ENCODE measurements at places on chromosomes 3 and 15.

- DNase-seq, result no peak
These were observed 789.8 kb downstream of the NAALADL2 start for GRCh38 chr3:175648899-175649298.

DNA sequence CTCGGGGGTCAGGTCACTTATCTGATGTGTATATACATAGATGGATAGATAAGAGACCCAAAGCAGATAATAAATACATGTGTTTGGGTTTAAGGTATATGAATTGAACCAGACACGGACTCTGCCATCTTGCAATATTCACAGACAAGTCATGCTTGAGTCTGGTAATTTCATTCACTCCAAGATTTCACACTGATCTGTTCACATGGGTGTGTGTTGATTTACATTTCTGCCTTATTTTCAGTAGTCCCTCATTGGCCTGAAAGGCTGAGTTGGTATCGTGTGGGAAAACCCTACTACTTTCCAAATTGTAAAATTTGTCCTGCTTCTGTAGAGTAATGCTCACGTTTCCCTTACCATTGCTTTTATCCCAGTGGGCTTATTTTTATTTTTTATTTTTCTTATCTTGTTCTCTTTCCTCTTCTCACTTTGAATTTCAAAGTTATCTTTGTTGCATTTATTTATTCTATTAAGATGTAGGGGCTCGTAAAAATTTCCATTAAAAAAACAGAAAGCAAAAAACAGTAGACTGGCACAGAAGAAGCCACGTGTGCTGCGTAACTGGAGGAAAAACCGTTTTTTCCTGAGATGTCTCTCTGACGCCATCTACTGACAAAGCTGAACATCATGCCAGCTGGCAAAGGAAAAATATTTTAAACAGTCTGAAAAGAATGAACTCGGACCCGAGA, 10.8 kb upstream of the MFSD1 start:
- DNase-seq, result peak; percentile 60

GRCh38 chr15:58593870-58594269, 155.6 kb downstream of the ADAM10 start:
- no peak for DNase-seq

DNA sequence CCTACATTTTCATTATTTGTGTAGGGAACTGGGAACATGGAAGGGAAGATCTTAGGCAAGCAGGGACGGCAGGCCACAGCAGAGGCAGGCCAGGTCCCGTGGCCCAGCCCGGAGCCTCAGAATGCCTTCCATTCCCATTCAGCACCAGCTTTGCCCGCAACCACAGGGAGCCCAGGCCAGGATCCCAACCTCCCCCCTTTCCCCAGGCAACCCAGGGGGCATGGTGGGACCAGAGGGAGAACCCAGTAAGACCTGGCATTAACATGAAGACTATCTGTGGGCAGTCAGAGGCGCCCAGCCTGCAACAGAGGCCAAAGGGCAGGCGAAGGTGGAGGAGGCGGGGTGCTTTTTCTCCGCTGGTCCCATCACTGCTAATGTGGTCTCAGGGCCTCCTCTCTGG, 135.6 kb downstream of the TPRA1 start:
- no peak for DNase-seq

DNA sequence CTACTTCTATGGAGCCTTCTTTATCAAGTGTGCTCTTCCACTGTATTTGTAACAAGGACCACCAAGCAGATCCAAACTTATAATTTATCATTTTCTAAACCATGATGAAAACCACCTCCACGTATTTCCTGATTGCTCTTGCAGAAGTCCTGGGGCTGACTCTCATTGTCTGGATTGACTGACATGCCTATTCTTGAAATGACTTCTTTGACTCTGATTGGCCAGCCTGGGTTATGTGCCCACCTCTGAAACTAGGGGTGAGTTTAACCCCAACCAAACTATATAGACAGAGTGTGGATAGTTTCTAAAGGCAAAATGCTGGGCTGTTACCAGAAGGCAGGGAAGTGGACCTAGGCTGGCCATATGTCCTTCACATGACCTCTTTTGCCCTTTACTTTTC, 12.7 kb downstream of the TMPRSS7 start:
- DNase-seq, result no peak

DNA sequence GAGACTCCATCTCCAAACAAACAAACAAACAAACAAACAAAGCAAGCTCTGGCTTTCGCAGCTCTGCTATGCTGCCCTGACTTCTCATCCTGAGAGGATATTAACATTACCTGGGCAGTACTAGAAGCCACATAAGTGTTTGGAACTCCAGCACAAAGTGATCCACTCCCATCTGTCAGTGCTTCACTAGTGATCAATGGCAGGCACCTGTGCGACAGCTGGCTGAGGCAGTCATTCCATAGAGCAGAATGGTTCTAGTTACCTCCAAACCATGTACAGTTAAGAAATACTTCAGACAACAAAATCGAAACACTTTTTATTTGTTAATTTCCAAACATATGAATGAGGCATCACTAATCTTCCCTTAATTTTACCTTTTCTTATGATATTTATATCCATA, 2.8 kb upstream of the MB21D2 start:
- DNase-seq, result no peak

All from NCI-H460 (cell line).